ENCODE measurements at places on chromosomes 6 and 20. TPM values are rescaled to one million over a fixed set of nuclear protein-coding genes. Genes with fewer than 3 reads are reported as not detected.

PTCRA gene
- total RNA-seq: not detected

DNA sequence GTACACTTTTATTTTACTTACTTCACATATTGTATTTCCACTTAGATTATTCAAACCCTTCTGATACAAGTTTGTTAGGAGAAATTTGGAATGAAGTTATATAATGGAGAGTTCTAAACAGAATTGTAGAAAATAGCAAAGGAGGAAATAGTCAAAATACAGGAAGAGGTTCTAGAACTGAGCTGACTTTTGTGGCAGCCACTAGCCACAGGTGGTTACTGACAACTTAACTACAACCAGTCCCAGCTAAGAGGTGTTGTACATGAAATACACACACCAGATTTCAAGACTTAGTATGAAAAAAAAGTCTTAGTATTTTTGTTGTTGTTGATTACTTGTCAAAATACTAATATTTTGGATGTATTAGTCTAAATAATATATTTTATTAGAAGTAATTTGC, 727.4 kb upstream of the CITED2 start:
- H3K4me1 ChIP-seq: peaks cover 11% of the 10 kb centered on the region
- no peak overlapping the region for H3K27ac ChIP-seq
- H3K36me3 ChIP-seq: no peaks in the 10 kb centered on the region
- no peak overlapping the region for H3K4me3 ChIP-seq
- H3K27me3 ChIP-seq: no peaks in the 10 kb centered on the region
- DNase-seq: no peak

GRCh38 chr6:28124350-28124970, at the start of gene ZSCAN16:
ZSCAN16 (plus strand) TSS chr6:28124609; CDS start chr6:28125444, 835 bp downstream.
- H3K36me3 ChIP-seq: peaks cover 11% of the 10 kb centered on the region
- H3K4me1 ChIP-seq: peaks cover 3% of the 10 kb centered on the region
- DNase-seq: peak; percentile 89
- H3K27me3 ChIP-seq: no peaks in the 10 kb centered on the region
- H3K4me3 ChIP-seq: peak within 1 kb of the TSS; percentile 72

GRCh38 chr6:3317741-3318211, 59.0 kb downstream of the PSMG4 start:
- no peak overlapping the region for H3K27ac ChIP-seq
- H3K27me3 ChIP-seq: no peaks in the 10 kb centered on the region

DNA sequence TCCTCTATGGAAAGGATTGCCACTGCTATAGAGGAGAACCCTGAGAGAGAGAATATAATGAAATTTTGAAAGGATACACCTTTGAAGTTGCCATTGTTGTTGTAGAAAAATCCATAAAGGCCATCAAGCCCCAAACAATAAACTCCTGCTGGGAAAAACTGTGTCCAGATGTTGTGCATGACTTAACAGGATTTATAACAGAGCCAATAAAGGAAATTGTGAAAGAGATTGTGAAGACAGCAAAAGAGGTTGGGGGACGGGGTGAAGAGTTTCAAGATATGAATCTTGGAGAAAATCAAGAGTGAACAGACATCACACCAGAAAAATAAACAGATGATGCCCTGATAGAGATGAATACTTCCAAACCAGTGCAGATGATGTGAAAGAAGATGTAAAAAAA, 396.4 kb downstream of the BCKDHB start:
- H3K27me3 ChIP-seq: no peaks in the 10 kb centered on the region
- DNase-seq: no peak
- H3K4me3 ChIP-seq: no peak overlapping the region
- H3K4me1 ChIP-seq: no peaks in the 10 kb centered on the region
- H3K27ac ChIP-seq: no peak overlapping the region
- H3K36me3 ChIP-seq: no peaks in the 10 kb centered on the region

- H3K4me3 ChIP-seq: no peak overlapping the region
- DNase-seq: no peak
- H3K27me3 ChIP-seq: no peaks in the 10 kb centered on the region
- H3K36me3 ChIP-seq: no peaks in the 10 kb centered on the region
- no peak overlapping the region for H3K27ac ChIP-seq
Observed at GRCh38 chr6:94052749-94053148, 633.4 kb upstream of the EPHA7 start.

- H3K27me3 ChIP-seq: no peaks in the 10 kb centered on the region
- H3K4me3 ChIP-seq: no peak overlapping the region
- no peaks in the 10 kb centered on the region for H3K36me3 ChIP-seq
- H3K4me1 ChIP-seq: peaks cover 6% of the 10 kb centered on the region
Observed at GRCh38 chr6:168216751-168217191, 102.8 kb downstream of the DACT2 start.

GRCh38 chr6:66376001-66376400, 669.0 kb upstream of the EYS start:
- DNase-seq: no peak
- no peak overlapping the region for H3K4me3 ChIP-seq
- no peaks in the 10 kb centered on the region for H3K4me1 ChIP-seq
- H3K27ac ChIP-seq: no peak overlapping the region
- H3K27me3 ChIP-seq: no peaks in the 10 kb centered on the region

DNA sequence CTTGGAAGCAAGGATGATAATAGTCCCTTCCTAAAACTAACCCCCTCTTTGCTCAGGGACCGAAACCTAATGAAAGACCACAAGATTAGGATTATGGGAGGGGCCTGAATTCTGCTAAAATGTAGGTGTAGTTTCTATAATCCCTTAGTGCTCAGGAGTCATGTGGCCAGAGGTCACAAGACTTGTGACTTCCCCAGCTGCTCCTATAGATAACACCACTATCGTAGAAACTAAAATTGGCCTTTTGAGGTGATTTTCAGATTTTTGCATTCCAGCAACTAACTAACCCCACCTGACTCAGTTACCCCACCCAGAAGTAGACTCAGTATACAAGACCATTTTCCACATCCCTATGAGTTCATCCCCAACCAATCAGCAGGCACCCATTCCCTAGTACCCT, 42.1 kb downstream of the MDN1 start:
- H3K27me3 ChIP-seq: no peaks in the 10 kb centered on the region
- H3K27ac ChIP-seq: no peak overlapping the region
- H3K4me3 ChIP-seq: no peak overlapping the region
- no peak for DNase-seq
- H3K4me1 ChIP-seq: no peaks in the 10 kb centered on the region

DNA sequence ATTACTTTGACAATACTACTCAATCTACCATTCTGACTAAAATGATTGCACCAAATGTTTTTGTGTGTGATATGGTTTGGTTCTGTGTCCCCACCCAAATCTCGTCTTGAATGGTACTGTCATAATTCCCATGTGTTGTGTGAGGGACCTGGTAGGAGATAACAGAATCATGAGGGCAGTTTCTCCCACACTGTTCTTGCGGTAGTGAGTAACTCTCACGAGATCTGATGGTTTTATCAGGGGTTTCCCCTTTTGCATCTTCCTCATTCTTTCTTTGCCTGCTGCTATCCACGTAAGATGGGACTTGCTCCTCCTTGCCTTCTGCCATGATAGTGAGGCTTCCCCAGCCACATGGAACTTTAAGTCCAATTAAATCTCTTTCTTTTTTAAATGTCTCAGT, 20.8 kb downstream of the SYCP2 start:
- no peaks in the 10 kb centered on the region for H3K4me1 ChIP-seq
- no peaks in the 10 kb centered on the region for H3K36me3 ChIP-seq
- H3K27ac ChIP-seq: no peak overlapping the region
- H3K27me3 ChIP-seq: no peaks in the 10 kb centered on the region
- no peak for DNase-seq

DNA sequence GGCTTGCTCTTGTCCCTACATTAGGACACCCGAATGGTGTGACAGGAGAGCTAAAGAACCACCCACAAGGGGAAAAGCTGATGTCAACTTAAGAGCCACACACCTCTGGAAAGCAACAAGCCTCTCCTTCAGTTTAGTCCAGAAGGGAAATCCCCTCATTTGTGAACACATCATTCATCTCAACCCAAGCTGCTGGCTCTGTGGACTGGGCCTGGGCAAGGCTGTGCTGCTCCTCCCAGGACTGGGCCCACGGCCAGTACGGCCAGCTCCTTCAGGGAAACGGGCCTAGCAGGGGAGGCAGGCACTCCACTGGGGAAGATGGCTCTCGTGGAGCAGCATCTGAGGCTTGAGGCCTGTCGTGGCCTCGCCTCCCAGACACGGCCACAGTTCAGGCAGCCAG, 12.8 kb upstream of the SLC4A11 start:
- H3K4me1 ChIP-seq: no peaks in the 10 kb centered on the region
- DNase-seq: no peak
- H3K36me3 ChIP-seq: peaks cover 60% of the 10 kb centered on the region
- H3K27ac ChIP-seq: no peak overlapping the region
- no peaks in the 10 kb centered on the region for H3K27me3 ChIP-seq
- no peak overlapping the region for H3K4me3 ChIP-seq

DNA sequence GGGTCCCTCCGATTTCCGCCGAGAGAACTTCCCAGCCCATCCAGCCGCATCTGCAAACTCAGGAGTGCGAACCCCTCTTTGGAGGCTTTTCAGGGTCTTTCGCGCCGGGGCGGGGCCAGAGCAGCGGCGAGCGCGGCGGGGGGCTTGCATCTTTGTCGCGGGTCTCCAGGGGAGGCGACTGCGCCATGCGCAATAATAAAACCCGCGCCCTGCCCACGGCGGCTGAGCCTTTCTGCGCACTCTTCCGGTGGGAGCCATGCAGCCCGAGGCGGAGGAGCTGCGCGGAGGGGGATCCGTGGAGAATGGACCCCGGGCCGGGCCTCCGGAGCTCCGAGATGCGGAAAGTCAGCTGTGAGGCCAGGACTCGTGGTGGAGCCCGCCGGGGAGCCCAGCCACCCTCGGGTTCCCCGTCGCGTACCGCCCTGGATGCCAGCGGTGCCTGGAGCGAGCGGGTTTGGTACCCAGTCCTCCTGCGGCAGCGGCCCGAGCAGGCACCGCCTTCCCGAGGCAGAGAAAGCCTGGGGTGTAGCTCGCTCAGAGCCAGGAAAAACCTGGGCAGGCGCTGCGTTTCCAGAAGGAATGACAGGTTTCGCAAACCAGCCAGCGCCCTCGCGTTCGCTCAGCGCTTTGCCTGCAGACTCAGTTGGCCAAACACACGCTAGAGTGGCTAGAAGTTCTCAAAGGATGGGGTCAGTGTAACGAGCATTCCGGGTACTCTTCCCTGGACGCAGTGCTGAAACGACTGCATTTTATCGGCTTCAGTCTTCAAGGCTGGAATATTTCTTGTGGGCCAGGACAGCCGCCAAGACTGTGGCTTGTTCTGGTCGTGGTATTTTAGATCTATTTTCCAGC, 1.2 kb downstream of the AKAP12 start:
- no peaks in the 10 kb centered on the region for H3K4me1 ChIP-seq
- peak overlapping the region; percentile 90 for H3K27ac ChIP-seq
- H3K36me3 ChIP-seq: no peaks in the 10 kb centered on the region
